ENCODE measurements at places on chromosomes 7 and 10. TPM values are rescaled to one million over a fixed set of nuclear protein-coding genes. Genes with fewer than 3 reads are reported as not detected.

GRCh38 chr7:39969431-39969830 is 19.4 kb downstream of the CDK13 start:
- no peaks in the 10 kb centered on the region for H3K27me3 ChIP-seq
- no peak overlapping the region for H3K4me3 ChIP-seq
- DNase-seq: no peak
- H3K27ac ChIP-seq: no peak overlapping the region

Gene CYP26C1
- polyA plus RNA-seq: not detected

DNA sequence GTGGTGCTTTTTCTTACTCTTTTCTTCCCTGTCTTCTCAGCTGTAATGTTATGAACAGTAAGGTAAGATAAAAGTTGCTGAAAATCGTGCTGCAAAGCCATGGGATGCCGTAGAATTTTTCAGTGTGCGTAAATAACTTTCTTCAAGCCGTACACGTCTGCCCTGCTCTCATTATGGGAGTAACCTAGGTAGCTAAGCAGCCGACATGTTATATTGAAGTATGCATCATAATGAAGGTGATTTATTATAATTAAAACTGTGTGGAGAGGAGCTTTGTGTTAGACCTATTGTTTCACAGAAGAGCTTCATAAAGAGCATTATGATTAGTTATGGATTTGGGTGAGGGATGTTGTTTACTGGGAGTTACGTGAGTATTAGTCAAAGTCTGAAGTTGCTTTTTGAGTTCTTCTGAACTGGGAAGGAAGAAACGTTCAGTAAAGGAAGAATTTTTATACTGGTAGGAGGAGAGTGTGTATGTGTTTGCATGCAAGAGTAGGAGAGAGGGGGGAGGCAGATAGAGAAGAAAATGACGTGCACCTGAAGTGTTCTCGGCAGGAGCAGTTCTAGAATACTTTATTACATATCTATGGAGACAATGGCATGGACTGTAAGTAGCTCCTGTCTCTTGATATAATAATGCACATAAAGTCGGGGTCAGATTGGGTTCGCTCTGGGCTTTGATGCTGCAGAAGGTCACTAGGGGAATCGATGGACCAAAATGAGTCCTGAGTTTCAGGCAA is 56.3 kb downstream of the POU6F2 start:
- no peaks in the 10 kb centered on the region for H3K36me3 ChIP-seq
- DNase-seq: no peak
- no peak overlapping the region for H3K27ac ChIP-seq
- no peaks in the 10 kb centered on the region for H3K4me1 ChIP-seq
- H3K4me3 ChIP-seq: no peak overlapping the region
- H3K27me3 ChIP-seq: no peaks in the 10 kb centered on the region

GRCh38 chr7:131330299-131330698 is 2.6 kb downstream of the MKLN1 start:
- DNase-seq: no peak
- no peak overlapping the region for H3K27ac ChIP-seq
- no peaks in the 10 kb centered on the region for H3K27me3 ChIP-seq
- H3K4me3 ChIP-seq: no peak overlapping the region
- no peaks in the 10 kb centered on the region for H3K36me3 ChIP-seq
- peaks cover 9% of the 10 kb centered on the region for H3K4me1 ChIP-seq

GRCh38 chr10:110221721-110222261 is 14.4 kb downstream of the MXI1 start:
- H3K36me3 ChIP-seq: no peaks in the 10 kb centered on the region
- H3K27me3 ChIP-seq: no peaks in the 10 kb centered on the region
- H3K27ac ChIP-seq: peak overlapping the region; percentile 57
- H3K4me1 ChIP-seq: no peaks in the 10 kb centered on the region
- peak; percentile 77 for DNase-seq

DNA sequence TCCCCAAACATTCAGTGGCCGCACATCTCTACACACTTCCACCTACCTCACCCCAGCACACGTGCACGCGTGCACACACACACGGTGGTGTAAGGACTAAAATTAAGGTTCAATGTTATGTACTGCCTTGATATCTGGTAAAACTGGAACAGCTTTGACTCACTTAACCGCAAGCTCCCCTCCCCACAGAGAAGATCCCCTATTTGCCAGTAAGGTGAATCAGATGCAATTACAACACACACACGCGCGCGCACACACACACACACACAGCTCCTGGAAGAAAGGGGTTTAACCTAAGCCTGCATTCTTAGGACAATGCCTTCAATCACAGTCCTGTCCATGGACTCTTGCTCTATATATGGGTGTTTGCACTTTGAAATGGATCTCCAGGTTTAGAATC is 25.5 kb upstream of the VPS41 start:
- no peaks in the 10 kb centered on the region for H3K27me3 ChIP-seq
- H3K4me3 ChIP-seq: no peak overlapping the region
- no peak for DNase-seq
- H3K27ac ChIP-seq: no peak overlapping the region
- no peaks in the 10 kb centered on the region for H3K36me3 ChIP-seq

Gene GALNT17
- polyA plus RNA-seq: 0.34 TPM

GRCh38 chr10:113274176-113274829 is 278.6 kb upstream of the HABP2 start:
- no peak overlapping the region for H3K27ac ChIP-seq
- no peak for DNase-seq
- no peaks in the 10 kb centered on the region for H3K27me3 ChIP-seq
- no peaks in the 10 kb centered on the region for H3K4me1 ChIP-seq

GRCh38 chr10:110007161-110007700 is 553 bp upstream of the ADD3 start:
- H3K27me3 ChIP-seq: no peaks in the 10 kb centered on the region
- DNase-seq: peak; percentile 57
- H3K27ac ChIP-seq: peak overlapping the region; percentile 96
- H3K4me3 ChIP-seq: peak overlapping the region; percentile 96
- H3K36me3 ChIP-seq: no peaks in the 10 kb centered on the region
- H3K4me1 ChIP-seq: peaks cover 3% of the 10 kb centered on the region

DNA sequence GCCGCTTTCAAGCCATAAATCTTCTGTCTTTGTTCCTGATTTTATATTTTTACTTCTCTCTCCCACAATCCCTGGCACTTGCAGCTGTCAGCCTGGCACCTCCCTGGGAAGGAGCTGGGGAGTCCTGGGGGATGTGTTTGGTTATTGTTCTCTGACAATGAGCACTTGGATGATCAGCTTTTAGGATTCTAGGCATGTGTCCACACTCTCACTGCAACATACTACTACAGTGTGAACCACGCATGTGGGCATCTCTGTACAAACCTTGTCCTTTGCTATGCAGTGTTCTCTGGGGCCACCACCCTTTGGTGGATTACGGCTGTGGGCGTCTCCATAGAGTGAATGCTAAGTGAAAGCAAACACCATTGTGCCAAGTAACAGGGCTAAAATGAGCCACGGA is 168.4 kb upstream of the KMT2E start:
- no peaks in the 10 kb centered on the region for H3K27me3 ChIP-seq
- no peaks in the 10 kb centered on the region for H3K4me1 ChIP-seq
- no peak for DNase-seq
- no peak overlapping the region for H3K27ac ChIP-seq

- H3K36me3 ChIP-seq: no peaks in the 10 kb centered on the region
- H3K27me3 ChIP-seq: peaks cover 2% of the 10 kb centered on the region
Observed at GRCh38 chr7:108415821-108416536, 40.3 kb downstream of the NRCAM start.

DNA sequence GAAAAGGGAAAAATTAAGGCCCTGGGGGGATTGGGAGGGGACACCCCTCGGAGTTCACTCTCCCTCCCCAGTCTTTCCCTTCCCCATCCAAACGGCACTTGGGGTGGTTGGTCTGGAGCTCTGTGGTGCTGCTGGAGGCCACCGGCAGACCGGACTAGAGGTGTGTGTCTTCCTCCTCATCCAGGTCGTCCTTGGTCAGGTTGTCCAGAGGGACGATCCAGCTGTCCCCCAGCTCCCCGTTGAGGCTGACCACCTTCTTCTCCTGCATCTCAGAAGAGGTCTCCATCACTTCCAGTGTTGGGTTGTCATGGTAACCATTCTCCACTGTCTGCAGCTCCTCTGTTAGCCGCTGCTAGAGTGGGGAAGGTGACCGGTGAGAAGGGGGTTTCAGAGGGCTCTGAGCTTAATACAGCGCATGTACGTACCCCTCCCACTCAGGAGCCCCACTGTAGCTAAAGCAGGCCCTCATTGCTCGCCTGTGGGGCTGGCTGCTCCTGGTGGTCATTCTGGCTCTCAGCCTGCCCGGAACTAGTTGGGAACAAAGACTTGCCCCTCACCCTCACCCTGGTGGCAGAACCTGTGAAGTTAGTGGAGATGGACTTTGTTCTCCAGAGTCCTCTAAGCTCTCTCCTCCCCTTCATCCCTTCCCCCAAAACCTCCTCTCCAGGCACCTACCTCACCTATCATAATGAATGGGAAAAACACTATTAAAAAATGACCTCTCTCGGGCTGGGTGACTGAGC is 52.1 kb downstream of the PODXL start:
- no peaks in the 10 kb centered on the region for H3K4me1 ChIP-seq
- no peaks in the 10 kb centered on the region for H3K27me3 ChIP-seq
- no peak overlapping the region for H3K4me3 ChIP-seq
- peaks cover 14% of the 10 kb centered on the region for H3K36me3 ChIP-seq

GRCh38 chr10:95451568-95452524 is 109.3 kb downstream of the SORBS1 start:
- DNase-seq: no peak
- no peak overlapping the region for H3K27ac ChIP-seq
- no peaks in the 10 kb centered on the region for H3K27me3 ChIP-seq
- H3K4me3 ChIP-seq: no peak overlapping the region
- no peaks in the 10 kb centered on the region for H3K4me1 ChIP-seq

DNA sequence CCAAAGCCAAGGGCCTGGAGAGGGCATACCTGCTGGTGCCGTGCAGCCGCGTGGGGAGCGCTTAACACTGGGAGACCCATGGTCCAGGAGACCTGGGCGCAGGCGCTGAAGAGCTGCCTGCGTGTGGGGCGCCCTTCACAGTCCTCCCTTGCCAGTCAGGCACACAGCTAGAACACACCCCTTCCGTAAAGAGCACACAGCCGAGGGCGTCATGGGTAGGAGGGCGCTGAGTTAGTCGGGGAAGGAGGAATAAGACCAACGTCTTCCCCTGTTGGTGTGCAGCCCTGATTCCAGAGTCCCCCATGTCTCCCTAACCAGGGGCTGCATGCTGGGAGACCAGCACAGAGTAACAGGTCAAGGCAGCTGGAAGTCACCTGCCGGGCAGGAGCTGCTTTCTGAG is 273.9 kb downstream of the USP6NL start:
- DNase-seq: no peak
- H3K4me1 ChIP-seq: no peaks in the 10 kb centered on the region
- H3K4me3 ChIP-seq: no peak overlapping the region
- no peak overlapping the region for H3K27ac ChIP-seq
- H3K27me3 ChIP-seq: peaks cover 4% of the 10 kb centered on the region

DNA sequence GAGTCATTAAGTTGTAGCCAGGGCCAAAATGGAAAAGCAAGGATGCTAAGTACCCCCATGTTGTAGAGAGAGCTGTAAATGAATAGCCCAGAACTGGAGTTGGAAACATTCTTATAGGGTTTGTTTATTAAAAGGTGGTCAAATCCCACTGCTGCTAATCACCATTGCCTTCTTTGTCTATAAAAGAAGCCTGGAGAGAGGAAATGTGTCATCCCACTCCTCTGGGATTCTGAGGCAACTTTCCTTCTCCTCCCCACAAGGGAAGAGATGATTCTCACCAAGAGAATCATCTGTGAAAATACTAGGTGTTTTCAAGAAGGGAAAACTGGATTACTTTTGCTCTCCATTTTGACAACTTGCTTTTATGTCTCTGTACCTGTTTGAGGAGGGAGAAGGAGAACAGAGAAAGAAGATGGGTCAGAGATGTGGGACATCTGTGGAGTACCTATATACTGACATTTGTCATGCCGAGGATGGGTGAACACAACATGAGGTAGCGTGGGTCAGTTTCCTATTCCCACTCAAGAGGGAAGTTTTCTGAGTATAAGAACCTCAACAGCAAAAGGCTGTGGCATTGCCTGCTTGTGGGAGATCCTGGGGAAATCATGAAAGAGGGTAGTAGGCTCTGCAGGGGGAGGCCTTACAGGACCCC is 262.2 kb downstream of the KIF20B start:
- H3K4me1 ChIP-seq: no peaks in the 10 kb centered on the region
- H3K36me3 ChIP-seq: no peaks in the 10 kb centered on the region
- no peak for DNase-seq
- H3K27ac ChIP-seq: no peak overlapping the region
- H3K4me3 ChIP-seq: no peak overlapping the region
- H3K27me3 ChIP-seq: no peaks in the 10 kb centered on the region

- no peaks in the 10 kb centered on the region for H3K4me1 ChIP-seq
- no peak for DNase-seq
- H3K36me3 ChIP-seq: no peaks in the 10 kb centered on the region
- peaks cover 4% of the 10 kb centered on the region for H3K27me3 ChIP-seq
Observed at GRCh38 chr7:19116121-19117090, 1.0 kb downstream of the TWIST1 start.

Gene DGKI
- not detected for polyA plus RNA-seq
